Activated CD4-positive, alpha-beta T cell treated with anti-CD3 and anti-CD28 coated beads, Interleukin-2, amount 50 U/mL, for 48 hours (primary cell): ENCODE measurements at places on chromosomes 3 and 15.

- no peak for DNase-seq
Measured at GRCh38 chr15:38588672-38589071, 24.1 kb upstream of the RASGRP1 start.

GRCh38 chr15:33150971-33151370 is 43.5 kb downstream of the FMN1 start:
- DNase-seq: no peak

DNA sequence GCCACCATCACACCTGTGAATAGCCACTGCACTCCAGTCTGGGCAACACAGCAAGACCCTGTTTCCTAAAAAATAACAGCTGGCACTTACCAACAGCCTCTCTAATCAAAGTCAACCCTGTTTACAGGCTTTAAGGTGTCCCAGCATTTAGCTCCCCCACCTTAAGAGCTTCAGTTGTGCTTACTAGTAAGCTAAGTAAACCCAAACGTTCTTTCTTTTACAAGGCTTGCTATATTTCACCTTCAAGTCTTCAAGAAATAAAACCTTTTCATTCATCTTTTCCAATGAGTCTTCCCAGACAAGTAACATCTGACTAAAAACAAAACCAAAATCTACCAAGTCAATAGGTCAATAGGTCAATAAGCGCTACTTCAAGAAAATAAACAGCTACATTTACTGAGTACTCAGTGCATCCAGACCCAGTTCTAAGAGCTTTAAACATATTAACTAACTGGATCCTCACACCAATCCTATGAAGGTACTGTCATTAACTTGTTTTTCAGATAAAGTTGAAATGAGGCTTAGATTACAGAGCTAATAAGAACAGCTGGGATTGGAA is 62.4 kb downstream of the PBRM1 start:
- DNase-seq: no peak

DNA sequence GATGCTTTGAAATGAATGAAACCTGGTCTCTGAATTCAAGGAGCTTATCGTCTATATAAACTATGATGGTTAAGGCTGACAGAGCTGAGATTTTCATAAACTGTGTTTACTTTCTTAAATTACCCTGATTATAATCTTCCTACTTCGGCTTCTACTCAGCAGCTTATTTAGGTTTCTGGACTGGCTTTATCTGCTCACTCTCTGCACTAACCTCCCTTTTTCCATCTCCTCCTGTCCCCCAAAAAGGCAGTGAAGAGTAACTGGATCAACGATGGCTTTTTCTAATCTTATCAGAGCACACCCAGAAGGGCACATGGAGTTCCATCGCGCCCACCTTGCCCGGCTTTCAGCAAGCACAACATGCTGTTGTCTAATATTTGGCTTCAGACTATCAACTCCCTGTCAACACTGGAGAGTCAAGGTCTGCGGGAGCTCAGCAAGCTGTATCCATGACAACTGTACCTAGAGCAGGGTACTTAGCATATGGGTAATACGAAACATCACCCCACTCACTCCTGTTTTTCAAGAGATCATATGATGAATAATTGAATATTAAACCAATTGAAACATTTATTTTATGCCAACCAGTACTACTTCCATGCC is 417.3 kb downstream of the GABRB3 start:
- no peak for DNase-seq

- DNase-seq: no peak
Measured at GRCh38 chr3:66561367-66561766, 60.5 kb upstream of the LRIG1 start.

DNA sequence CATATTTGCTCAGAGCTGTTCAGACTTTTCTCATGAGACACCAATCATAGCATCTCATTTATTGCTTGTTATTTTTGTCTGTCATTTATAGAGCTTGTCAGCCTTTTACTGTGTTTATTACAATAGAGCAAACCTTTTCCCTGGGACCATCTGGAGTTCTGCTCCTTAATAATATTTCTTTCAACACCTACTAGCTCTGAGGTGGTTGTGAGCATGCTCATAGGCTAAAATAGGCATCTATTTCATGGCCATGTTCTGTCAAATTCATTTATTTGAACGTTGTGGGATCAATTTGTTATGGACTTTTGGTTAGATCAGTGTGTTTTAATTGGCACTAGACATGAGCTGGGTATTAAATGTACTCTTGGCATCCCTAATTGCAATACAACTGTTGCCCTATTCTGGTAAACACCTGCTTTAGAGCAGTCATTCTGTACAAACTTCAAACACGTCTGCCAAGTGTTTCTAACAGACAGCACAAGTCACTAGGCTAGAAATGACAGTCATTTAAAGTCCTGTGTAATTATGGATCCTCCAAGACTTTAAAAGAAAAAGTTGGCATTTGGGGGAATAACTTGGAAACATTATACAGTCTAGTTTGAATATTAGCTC is 766.3 kb downstream of the ZNF385D start:
- no peak for DNase-seq

- no peak for DNase-seq
Measured at GRCh38 chr15:34311563-34311962, 26.0 kb downstream of the SLC12A6 start.

DNA sequence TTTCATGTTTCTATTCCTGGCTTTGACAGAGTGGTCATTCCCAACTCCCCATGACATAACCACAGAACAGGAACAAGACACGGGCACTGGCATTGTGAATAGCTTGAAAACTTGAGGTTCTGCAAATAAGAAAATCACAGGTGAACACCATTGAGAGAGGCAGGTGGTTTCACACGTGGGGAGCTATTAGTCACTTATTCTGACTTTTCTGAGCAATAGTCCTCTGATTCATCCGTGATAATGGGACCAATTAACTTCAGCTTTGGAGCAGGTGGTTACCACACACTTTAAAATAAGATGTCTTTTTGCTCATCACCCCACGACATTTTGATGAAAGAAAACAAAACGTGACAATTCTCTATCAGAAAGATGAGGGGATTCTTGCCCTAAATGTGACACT is 224.7 kb downstream of the KLF13 start:
- no peak for DNase-seq

DNA sequence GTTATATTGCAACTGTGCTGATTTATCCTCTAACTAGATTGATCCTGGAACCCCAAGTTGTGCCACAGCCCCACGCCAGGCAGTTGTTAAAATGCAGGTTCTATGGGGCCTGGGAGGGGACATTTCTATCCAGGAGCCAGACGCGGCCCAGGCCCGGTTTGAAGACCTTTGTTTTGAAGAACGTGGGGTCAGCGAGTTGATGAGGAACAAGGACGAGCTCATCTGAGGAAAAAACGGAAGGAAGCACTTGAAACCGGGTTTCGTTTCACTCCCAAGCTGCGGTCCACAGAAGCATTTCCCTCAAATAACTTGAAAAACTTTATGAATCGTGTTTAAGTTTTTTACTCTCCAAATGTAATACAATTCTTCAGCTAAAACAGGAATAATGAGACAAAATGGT is 76.4 kb downstream of the CHSY1 start:
- DNase-seq: no peak
